C1 segment of cervical spinal cord (tissue), 14 donors: ENCODE measurements at places on chromosomes 7 and 10.

DNA sequence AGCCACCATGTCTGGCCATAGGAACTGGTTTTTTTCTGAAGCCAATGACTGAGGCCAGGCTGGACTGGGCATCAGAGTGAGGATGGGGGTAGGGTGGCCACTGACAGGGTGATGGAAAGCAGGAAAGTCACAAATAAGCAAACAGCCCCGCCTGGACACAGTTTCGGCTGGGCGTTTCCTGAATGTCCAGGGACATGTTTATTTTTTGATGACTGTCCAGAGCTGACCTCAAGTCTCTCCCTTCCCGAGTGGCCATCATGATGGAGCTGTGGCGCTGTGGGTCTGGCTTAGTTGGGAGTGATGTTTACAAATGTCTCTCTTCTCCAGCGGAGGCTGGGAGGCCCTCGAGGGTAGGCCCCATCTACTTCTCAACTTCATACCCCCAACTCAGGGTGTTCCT, 37.1 kb upstream of the COMTD1 start:
- DNase-seq: no peak

- no peak for DNase-seq
These were observed 756 bp upstream of the SEC24C start for GRCh38 chr10:73743327-73743904.

DNA sequence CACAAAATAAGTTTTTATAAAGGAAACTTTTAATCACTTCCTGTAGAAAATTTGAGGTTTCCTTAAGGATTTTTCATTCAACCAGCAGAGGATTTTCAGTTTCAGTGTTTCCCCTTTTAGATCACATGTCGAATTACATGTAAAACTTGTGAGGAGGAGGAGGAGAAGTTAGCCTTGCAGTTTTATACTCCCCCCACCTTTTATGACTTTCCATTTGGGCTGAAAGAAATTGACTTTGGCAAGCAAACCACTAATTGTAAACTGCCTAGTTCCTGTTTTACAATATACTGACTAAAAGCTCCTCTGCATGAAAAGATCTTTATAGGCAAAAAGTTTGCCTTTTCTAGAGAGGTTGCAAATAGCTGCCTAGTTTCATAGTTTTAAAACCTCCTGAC, 3.0 kb downstream of the BAMBI start:
- DNase-seq: no peak

- no peak for DNase-seq
These were observed 846.7 kb upstream of the COBL start for GRCh38 chr7:52163311-52163710.
